Activated B cell treated with CpG ODN at 0.5 μM for 24 hours (primary cell): ENCODE measurements at places on chromosomes 2 and 18. TPM values are rescaled to one million over a fixed set of nuclear protein-coding genes. Genes with fewer than 3 reads are reported as not detected.

Gene C1QL2
- not detected in 2 replicates for total RNA-seq

Gene WDCP
- 20.0 and 20.6 TPM in 2 replicates for total RNA-seq

Gene ICOS
- total RNA-seq: 0.12 TPM in 1 of 2 replicates, not detected in the other

Gene GULP1
- not detected in 2 replicates for total RNA-seq

Gene CFAP65
- total RNA-seq: not detected in 2 replicates

Gene DPP10
- total RNA-seq: not detected in 2 replicates

Gene HNRNPA3
- total RNA-seq: 254 and 275 TPM in 2 replicates

Gene ALKAL2
- total RNA-seq: not detected in 2 replicates

Gene CSRNP3
- not detected in 2 replicates for total RNA-seq

Gene GATA6
- not detected in 2 replicates for total RNA-seq

Gene PMS1
- 32.7 and 39.0 TPM in 2 replicates for total RNA-seq

Gene EMILIN1
- 0.29 and 0.69 TPM in 2 replicates for total RNA-seq
